ENCODE measurements at places on chromosomes 1 and 21.

GRCh38 chr1:9426291-9426711, 113.0 kb upstream of the SLC25A33 start:
- no peak for DNase-seq

DNA sequence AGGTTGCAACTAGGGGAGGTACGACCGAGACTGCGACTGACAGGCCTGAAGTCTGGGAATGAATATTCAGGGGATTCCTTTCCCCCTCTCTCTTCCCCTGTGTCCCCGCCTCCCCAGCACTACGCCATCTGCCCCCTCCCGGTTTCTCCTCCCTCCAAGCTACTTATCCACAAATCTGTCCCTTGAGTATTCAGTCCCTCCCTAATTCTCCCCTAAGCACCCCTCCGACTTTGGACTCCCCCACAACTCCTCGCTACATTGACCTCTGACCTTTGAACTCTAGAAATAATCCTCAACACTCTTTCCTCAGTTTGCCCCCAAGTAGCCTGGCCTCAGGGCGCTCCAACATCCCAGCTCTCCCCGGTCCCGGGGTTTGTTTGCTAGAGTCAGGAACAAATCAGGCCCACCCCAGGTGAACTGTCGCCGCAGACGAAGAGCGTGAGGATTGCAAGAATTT, 393 bp downstream of the LYSMD1 start:
- peak; percentile 70 for DNase-seq

GRCh38 chr1:29939079-29939478, 702.8 kb downstream of the PTPRU start:
- DNase-seq, result peak; percentile 11

- no peak for DNase-seq
Measured at GRCh38 chr1:218367118-218367517, 22.0 kb downstream of the TGFB2 start.

GRCh38 chr1:214452152-214452784, 99.1 kb downstream of the PTPN14 start:
- DNase-seq, result no peak

DNA sequence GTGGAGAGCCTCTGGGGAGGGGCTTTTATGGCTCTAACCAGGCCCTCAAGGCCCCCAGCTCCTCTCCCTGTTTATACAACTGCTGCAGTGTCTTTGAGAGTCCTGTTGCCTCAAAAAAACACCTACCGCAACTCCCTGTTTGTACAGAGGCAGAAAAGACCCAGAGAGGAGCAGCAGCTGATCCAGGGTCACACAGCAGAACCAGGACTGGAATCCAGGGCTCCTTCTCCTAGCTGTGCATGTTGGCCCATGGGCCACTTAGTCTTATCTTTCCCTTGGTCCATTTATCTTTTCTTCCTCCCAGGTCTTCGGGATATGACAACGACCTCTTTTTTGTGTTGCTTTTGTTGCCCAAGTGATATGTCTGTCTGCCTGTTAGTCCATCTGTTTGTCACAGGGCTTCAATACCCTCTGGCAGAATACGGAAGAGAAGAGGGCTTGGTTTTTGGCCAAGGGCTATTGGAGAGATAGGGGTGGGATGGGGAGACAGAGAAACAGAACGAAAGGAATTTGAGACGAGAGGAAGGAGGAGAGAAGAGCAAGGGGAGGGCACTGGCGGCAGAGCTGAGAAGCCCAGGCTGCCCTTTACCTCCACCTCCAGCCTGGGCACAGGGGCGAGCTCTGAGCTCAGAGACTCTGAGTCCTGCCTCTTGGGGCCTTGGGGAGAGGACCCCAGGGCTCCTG, 33.5 kb upstream of the WASF2 start:
- DNase-seq, result no peak

DNA sequence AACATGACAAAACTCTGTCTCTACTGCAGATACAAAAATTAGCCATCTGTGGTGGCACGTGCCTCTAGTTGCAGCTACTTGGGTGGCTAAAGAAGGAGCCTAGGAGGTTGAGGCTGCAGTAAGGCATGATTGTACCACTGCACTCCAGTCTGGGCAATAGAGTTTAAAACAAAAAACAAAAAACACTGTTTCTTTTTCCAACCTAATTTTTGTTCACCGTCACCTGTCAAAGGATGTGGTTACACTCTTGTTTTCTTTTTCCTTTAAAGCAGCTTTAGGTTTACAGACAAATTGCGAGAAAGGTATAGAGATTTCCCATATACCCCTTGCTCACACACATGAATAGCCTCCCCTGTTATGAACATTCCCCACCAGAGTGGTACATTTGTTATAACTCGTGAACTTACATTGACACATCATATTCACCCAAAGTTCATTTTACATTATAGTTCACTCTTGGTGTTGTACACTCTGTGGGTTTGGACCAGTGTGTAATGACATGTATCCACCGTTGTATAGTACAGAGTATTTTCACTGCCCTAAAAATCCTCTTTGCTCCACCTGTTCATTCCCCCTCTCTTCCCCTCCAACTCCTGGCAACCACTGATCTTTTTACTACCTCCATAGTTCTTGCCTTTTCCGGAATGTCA, 26.2 kb downstream of the SMG7 start:
- no peak for DNase-seq

GRCh38 chr1:59414406-59415133, 117.7 kb downstream of the FGGY start:
- no peak for DNase-seq

DNA sequence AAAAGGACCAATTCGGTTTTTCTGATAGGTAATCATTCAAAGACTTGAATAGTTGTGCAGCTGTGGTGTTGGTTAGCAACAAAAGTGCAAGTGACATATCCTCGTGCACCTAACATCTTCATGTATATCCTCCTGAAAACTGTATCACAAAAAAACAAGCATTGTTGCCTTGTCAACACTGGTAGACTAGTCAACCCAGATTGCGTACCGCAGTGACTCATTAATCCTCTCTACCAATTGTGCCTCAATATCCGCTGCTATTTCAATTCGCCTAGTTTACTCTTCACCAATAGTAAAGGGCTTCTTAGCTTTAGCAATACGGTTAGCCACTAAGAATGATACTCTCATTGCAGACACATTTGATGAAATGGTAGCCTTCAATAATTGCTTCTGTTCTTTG, 3.5 kb downstream of the HHAT start:
- no peak for DNase-seq

DNA sequence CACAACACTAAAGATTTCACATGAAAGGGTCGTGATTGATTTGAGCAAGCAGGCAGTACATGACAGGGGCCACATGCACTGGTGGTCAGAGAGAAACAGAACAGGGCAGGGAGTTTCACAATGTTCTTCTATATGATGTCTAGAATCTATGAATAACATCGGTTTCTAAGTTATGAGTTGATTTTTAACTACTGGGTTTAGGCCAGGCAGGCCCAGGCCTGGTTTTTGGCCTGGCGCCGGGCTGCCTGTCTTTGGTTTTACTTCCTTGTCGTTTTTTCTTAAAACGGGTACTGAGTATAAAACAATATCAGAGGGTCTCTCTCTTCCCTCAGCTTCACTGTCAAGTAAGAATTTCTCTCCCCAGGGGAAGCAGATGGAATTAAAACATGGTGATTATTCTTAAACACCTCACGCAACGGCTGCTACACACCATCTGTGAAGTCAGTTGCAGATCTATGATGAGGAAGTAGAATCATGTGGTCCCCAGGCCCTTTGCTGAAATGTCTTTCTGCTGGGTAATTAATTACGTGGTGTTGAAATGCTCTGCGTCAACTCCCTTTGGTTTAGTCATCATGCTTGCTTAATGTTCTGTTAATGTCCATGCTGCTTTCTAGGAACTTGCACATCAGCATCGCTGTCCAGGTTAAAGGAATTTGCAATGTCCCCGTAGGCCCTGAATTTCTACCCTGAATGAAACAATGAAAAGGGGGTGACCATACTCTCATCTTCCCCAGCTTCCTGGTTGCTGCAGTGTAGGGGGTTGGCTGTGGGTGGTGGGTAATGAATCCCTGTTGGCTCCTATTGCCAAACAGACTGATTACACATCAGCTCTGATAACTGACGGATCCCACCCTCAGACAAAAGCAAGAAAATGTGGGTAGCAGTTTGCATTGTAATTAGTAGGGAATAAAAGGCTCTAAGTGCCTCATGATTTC, 70.3 kb downstream of the SERINC2 start:
- no peak for DNase-seq

- no peak for DNase-seq
Measured at GRCh38 chr1:55287723-55288122, 72.6 kb upstream of the USP24 start.

DNA sequence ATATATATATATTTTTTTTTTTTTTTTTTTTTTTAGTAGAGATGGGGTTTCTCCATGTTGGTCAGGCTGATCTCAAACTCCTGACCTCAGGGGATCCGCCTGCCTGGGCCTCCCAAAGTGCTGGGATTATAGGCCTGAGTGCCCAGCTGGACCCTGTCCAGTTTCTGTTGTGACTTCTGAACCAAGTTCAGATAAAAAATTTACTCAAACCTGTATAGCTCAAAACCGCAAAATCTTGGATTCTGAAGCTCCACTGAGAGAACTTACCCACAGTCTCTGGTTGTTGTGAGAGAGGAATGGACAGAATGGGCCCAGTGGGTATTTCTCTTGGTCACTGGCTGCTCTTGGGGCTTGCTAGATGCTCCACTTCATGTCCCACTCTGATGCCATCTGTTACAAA, 76.4 kb downstream of the HS2ST1 start:
- DNase-seq, result no peak

GRCh38 chr1:83958704-83959103, 40.2 kb downstream of the TTLL7 start:
- DNase-seq, result no peak

- DNase-seq, result no peak
Measured at GRCh38 chr1:103953386-103953785, 203.7 kb downstream of the AMY1C start.

GRCh38 chr21:25788677-25789076, 53.9 kb downstream of the GABPA start:
- no peak for DNase-seq

DNA sequence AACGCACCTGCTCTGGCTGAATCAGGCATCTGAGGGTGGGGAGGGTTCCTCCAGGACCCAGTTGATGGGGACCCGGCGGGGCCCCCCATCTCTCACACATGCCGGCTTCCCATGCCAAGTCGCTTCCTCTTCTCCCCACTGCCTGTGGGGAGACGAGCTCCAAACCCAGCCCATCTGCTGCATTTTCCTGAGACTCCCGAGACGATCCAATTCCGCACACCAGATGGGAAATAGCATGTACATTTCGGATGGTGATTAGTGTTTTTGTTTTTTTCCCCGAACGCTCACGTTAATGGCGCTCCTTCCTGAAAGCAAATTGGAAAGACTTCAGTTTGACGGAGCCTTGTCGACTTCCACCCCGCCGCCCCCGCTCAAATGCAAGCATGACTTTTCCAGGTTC, 13.2 kb upstream of the GRIK3 start:
- no peak for DNase-seq

DNA sequence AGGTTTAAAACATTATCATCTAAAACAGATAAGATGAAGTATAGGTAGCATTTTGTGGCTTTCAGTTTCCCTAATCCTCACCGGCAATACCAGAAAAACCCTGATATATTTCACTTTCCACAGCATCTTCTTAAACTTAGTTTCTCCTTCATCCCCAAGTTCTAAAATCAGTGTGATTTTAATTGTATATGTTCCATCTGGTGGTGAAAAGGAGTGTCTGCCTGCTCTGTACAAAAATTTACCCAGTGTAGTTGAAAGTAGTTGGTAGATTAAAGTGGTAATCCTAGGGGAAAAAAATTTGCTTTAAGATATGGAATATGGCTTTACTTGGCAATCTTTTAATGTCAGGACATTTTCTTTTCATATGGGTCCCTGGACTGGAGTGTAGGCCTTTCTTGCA, 74.3 kb downstream of the CEP350 start:
- no peak for DNase-seq

- DNase-seq, result no peak
Measured at GRCh38 chr1:60891281-60891680, 191.1 kb upstream of the NFIA start.

GRCh38 chr1:13699936-13700520, at the start of gene PRDM2:
TSS of gene PRDM2 (plus strand) at chr1:13700188. CDS start at chr1:13715606, 15,418 bp downstream.
- peak; percentile 49 for DNase-seq

- no peak for DNase-seq
Measured at GRCh38 chr21:45809421-45809820, 165.9 kb downstream of the PCBP3 start.

DNA sequence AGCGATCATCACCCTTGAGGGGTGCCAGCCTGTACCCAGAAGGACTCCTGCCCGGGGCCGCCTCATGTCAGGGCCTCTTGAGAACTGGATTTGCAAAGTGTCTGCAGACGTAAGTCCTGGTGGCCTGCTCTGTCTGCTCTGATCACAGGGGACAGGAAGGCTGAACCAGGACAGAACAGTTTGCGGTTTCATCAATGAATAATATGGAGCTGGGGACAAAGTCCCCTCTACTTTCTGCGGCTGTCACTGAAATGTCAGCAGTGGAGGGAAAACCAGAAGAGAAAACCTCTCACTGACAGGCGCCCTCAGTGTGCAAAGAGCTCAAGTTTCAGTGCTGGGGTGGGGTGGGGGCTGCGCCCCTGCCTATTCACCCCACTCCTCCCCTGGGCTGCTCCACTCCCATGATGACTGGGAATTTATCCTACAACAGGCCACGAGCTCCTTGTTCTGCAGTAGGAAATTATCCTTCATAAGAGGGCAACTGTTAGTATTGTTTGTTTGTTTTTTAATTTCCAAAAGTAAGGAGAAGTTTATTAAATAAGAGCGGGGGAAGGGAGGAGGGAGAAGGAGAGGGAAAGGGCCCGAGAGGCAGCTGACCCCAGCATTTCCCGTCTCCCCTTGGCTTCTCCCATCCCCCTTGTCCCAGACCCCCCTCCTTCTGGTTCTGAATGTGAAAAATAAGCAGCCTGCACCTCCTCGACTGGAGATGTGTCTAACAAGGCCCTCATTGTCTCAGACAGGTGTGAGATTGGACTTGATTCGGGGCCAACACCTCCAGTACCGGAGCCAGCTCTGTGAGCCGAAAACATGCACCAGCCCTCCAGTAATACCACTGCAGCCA, 149.2 kb downstream of the CLIC6 start:
- DNase-seq, result no peak

DNA sequence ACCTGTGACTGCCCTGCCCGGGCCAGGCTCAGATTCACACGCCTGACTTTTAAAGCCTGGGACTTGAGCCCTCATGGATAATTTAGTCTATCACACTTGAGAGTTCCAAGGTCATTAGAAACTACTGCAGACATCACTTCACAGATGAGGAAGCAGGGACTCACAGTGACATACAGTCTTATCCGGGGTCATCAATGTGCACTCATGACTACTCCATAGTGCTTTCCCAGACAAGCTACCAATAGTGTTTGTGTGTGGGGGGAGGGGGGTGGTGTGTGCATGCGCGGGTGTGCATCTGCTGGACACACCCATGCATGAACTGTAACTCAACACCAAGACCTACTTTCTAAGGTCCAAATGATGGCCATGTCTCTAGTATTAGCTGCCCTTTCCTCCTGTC, 16.1 kb upstream of the SLC5A9 start:
- DNase-seq, result no peak

Data from head of caudate nucleus (tissue), 42 donors.